ENCODE measurements at places on chromosomes 12 and 14.
A peak's percentile ranks its signal among the peaks of the same experiment; 100 is the strongest.

DNA sequence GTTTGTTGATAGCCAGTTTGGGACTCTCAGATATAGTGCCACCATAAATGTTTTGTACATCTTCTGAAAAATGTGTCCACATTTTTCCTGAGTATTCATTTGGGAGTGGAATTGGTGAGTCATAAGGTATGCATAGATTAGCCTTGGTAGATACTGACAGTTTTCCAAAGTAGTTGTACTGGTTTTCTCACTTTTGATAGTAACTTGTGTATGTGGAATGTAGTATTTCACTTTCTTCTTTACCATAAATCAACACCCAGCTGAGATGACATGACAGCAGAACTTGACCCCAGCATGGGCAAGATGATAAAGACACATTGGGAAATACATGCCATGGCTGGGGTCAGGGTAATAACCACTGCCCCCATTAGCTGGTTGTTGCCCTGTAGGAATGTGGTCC is 5.4 kb downstream of the FBXW8 start:
- DNase-seq, result no peak

DNA sequence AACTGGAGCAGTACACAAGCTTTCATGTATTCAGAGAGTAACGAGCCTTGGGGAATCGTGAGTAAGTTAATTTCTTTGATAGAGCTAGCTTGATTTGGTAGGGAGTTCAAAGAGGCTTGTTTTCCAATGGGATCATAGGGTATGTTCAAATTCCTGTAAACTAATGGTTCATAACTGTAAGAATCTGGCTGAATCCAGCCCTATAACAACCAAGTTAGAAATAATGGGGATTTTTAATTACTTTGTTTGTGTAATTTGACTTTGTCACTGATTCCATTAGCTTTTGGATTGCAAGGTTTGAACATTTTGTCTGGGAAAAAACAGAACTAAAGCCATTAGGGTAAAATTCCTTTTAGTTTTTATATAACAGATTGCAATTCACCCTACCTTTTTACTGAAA is 94.0 kb downstream of the WNK1 start:
- no peak for DNase-seq

GRCh38 chr12:71536279-71536938 is 96.8 kb downstream of the LGR5 start:
- no peak for DNase-seq

- DNase-seq, result no peak
Observed at GRCh38 chr12:19006626-19007137, 122.9 kb upstream of the PLEKHA5 start.

DNA sequence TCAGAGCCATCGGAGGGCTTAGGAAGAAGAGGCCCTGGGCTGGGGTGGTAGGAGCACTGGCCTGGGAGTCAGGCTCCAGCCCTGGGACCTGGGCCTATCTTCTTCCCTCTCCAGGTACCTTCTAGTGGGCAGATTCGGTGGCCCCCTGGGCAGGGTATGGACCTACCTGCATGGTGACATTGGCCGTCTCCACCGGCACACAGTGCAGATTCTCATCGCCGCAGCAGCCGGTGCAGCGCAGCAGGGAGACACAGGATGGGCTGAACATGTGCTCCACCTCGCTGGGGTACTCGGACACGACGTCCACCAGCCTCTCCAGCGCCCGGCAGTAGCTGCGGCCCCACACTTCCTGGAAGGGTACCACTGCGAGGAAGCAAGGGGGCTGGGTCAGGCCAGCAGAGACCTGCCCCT is 6.2 kb downstream of the PGF start:
- peak; percentile 44 for DNase-seq

DNA sequence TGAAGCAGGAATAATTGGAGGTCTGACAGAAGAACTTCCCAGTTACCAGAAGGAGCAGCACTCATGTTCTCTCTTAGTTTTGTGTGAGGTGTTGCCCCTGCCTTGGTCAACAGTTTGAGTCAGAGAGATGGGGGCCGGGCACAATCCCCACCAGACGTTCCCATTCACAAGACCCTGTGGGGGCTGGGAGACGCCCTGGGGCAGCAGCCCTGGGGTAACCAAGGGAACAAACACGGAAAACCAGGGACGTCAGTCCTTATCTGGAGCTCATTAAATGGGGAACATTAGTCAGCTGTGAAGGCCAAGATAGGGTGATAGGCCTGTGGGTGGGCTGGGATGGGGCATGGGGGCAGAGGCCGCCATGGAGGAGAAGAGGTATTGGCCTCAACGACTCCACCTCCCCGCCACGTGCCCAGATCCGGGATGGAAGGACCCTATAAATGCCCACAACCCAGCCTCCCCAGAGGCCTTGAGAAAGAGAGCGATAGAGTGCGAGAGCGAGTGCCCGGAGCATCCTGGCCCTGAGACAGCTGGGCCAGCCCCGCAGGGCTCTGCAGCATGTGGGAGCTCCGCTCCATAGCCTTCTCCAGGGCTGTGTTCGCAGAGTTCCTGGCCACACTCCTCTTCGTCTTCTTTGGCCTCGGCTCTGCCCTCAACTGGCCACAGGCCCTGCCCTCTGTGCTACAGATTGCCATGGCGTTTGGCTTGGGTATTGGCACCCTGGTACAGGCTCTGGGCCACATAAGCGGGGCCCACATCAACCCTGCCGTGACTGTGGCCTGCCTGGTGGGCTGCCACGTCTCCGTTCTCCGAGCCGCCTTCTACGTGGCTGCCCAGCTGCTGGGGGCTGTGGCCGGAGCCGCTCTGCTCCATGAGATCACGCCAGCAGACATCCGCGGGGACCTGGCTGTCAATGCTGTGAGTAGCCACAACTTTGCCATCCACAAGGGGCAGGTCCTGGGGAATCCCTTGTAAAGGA is at the start of gene AQP2:
AQP2 (plus strand) TSS at position 465 of the 979 bp plus-strand sequence; CDS start at position 559, 94 bp downstream.
- no peak for DNase-seq

- DNase-seq, result peak; percentile 83
Observed at GRCh38 chr14:76550534-76550933, 174.6 kb downstream of the ESRRB start.

DNA sequence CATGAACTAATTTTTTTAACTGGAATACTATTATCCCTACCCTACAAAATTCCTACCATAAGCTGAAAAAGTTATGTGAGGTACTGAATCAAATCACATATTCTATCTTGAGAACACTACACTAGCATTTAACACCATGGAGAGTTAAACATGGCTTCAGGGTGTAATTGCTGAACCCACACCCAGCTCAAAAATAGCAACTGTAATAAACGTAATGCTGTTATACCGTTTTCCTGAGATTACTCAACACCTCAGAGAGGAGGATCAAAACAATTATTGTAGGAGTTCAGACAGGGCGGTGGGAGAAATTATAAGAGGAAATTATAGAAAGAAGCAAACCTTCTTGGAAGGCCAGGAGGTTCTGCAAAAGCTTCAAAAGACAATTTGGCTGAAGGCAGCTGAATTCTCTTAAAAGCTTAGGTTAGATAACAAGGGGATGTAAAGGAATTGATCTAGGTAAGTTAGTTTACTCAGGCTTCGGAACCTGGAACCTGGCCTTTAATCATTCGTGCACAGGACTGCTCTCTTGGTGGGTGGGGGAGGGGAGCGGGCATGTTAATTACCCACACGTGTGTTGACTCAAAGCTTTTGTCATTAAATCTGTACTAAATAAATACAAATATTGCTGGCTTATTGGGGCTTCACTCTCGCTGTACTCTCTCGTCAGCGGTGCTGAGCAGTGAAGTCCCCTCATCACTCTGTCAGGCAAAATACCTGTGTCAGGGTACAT is 12.1 kb upstream of the IPO8 start:
- no peak for DNase-seq

- DNase-seq, result no peak
Observed at GRCh38 chr12:103830025-103830725, 10.9 kb downstream of the NT5DC3 start.

DNA sequence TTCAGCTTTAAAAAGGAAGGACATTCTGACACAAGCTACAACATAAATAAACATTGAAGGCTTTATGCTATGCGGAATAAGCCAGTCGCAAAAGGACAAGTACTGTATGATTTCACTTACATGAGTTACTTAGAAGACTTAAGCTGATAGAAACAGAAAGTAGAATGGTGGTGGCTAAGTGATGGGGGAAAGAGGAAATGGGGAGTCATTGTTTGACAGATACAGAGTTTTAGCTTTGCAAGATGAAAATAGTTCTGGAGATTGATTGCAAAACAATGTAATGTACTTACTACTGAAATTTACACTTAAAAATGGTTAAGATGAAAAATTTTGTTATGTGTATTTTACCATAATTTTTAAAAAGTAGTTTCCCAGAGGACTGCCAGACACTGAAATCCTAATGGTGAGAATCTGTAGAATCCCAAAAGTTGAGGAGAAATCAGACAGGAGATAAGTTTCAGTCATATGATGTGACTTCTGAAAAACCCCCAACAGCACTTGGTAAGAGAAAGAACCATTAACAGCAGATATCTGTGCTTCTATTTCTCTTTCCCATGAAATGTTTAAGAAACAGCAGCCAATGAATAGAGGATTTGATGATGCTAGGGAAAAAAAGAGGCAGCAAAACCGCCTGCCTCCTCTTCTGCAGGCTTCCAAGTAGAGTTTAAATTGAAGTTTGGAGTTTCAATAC is 16.6 kb upstream of the CLEC2A start:
- DNase-seq, result no peak

DNA sequence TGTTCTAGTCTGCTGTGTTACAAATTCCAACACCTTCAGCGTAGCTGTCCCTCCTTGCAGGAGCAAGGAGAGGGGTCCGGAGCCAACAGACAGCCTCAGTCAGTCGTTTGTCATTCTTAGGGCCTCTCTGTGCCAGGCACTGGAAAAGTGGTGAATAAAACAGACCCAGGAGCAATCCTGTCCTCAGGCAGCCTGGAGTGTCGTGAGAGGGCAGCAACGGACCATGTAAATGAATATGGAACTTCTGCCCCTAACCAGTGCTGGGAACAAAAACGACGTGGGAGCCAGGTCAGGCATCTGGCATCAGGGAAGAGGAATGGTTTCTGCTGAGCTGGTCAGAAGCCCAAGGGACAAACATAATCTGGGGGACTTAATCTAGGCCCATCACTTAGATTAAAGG is 64.8 kb upstream of the PSMC1 start:
- DNase-seq, result no peak

DNA sequence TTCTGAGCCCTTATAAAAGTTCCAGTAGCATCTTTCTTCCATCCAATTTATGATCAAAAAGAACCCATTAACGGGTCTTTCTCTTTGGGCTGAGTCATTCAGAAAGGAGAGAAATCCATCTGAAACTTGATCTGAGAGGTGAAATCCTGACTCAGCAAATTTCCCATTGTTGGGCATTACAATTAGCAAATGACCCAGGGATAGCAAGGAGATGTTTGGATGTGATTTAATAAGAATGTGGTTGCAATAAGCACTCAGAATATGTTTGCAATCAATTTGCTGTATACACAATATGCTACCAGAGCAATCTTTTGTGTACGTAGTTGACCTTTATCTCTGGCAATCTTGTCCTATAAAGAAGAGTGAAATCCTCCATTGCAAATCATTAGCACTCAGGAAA is 122.7 kb downstream of the CCDC60 start:
- DNase-seq, result no peak

GRCh38 chr12:51183349-51183748 is 10.4 kb upstream of the TFCP2 start:
- no peak for DNase-seq

- no peak for DNase-seq
Observed at GRCh38 chr14:75979648-75980565, 1.9 kb downstream of the TGFB3 start.

DNA sequence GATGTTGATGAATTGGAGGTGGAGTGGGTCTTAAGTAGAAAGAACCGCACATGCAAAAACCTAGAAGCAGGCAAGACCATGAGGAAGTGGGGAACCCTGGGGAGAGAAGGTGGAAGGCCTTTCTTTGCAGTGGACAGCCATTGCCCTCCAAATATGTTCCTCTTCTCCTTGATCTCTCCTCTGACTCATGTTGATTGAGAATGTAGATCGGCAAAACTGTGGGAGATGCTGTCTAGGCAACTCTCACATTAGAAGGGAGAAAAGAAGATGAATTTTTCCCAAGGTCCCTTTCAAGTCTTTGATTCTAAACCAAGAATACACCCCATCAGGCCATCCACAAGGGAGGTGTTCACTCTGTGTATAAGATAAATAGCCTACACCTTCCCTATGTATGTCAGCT is 257.5 kb downstream of the MSRB3 start:
- DNase-seq, result peak; percentile 23

GRCh38 chr14:22802860-22803686 is 12.2 kb downstream of the SLC7A7 start:
- no peak for DNase-seq

GRCh38 chr12:53252349-53252916 is 15.7 kb upstream of the ESPL1 start:
- peak; percentile 70 for DNase-seq

DNA sequence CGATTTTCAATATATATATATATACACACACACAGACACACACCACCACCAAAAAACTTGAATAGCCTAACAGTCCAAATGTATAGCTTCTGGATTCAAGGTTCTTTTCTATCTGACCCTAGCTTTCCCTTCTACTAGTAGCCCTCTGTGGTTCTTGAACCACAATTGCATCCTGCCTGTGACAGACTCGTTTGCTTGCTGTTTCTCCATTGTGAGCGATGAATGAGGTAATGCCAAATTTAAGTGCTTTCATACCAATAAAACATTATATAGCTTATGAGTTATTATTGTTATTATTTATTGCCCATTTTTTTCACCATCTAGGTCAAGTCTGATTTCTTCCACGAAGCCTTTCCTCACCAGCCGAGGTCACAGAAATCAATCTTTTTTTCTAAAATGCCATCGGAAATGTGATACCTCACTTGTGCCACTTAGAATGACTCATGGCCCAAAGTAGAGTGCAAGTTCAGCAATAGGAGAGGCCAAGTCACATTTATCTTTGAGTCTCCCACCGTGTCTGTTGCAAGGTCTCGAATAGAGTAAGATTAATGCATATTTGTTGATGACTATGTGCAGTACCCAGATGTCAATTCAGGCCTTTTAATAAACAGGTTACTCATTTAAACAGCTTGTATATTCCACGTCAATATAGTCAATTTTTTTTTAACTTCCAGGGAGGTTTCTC is 1015.8 kb upstream of the SEL1L start:
- no peak for DNase-seq

DNA sequence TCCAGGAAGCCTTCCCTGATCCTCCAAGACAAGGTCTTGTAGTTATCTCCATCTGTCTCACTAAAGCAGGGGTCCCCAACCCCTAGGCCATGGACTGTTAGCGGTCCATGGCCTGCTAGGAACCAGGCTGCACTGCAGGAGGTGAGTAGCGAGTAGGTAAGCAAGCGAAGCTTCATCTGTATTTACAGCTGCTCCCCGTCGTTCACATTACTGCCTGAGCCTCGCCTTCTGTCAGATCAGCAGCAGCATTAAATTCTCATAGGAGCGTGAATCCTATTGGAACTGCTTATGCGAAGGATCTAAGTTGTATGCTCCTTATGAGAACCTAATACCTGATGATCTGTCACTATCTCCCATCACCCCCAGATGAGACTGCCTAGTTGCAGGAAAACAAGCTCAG is 12.4 kb upstream of the NFYB start:
- no peak for DNase-seq

DNA sequence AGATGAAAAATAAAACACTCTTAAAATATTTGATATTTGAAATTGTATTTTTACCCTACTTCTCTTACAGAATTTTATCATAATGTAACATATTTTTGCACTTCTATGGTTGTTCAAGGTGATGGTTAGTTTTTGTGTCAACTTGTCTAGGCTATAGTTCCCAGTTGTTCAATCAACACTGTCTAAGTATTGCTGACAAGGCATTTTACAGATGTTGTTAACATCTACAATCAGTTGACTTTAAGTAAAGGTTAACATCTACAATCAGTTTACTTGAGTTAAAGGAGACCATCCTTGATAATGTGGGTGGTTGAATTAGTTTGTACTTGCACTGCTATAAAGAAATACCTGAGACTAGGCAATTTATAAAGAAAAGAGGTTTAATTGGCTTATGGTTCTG is 206.5 kb downstream of the AEBP2 start:
- no peak for DNase-seq

- DNase-seq, result no peak
Observed at GRCh38 chr14:31078766-31079165, 52.6 kb upstream of the STRN3 start.
